Activated CD4-positive, alpha-beta T cell treated with anti-CD3 and anti-CD28 coated beads, Interleukin-2, amount 50 U/mL, for 1 hour (primary cell): ENCODE measurements at places on chromosomes 7 and 10.

DNA sequence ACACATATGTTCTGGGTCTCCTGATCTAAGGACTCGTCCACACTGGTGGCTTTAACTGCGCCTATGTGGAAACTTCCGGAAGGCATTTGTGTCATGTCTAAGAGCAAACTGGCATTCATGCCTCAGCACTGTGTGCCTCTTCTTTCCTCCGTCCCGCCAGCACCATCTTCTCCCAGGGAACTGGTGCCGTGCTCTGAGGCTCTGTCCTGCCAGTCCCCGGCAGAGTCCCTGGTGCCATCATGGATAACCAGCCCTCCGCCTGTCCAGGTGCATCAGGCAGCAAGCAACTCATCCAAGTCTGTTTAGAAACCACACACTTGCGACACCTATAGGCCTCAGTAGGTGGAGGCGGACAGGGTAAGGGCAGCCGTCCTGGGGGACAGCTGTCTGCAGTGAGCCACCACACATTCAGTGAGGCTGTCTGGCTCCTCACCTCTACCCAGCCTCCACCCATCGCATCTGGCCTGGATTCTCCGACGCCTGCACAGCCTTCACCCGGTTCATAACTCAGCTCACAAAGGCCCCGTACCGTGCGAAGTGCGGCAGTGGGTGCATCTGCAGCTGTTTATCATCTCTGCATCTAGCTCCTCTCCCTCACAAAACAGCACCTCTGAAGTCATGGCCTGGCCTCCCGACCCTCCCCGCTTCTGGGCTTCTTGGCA lies 162.7 kb downstream of the DIP2C start:
- no peak for DNase-seq

DNA sequence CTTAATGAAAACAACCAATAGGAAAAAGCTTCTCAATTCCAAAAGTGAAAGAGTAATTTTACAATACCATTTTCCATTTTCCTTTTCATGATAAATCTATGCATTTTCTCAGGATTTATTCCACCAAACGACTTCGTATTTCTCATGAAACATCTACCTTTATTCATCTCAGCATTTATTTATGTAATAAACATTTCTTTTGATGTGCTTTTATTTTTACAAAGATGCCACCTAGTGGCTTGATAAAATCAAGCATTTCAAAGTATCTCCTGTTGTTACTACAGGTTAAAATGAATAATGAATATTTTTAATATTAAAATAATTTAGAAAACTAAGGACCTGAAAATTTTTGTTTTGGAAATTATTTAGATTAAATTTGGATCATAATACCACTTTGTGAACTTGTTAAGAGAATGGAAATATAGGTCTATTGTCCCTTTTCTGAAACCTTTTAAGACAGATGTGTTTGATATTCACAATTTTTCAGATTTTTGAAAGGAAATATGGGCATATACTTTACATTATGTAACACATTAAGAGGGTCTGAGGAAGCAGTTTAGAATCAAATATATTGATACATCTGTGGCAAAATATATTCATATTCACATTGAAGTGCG lies 2.7 kb upstream of the IQUB start:
- DNase-seq, result no peak

DNA sequence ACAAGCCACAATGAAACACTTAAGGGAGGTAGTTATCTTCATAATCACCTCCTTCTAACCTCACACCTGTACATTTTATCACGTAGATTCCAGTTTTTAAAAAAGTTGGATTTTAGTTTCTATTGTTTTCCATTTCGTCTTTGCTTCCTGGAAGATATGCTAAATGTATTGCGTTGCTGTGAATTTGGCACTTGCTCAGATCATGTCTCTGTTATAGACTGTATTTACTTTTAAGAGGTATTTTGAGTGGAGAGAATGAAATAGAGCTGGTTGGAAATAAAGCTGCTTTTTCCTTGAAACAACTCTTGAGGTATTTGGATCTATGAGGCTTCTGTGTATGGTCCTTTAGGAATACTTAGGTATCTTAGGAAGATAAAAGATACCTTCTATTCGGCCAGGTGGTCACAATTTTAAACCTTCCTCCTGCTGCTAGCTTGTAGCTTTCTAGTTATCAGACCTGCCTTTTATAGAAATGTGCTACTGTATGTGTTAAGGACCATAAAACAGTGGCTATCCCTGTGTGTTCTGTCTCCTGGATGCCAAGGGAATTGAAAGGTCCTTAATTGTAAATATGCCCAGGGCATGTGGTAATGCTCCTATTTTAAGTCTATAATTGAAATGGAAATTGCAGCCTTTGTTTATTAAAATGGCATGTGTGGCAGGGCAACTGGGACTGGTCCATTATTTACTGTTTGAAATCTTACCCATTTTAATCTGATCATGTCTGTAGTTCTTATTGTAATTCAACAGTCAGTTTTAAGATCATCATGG lies 147.7 kb downstream of the SND1 start:
- no peak for DNase-seq

DNA sequence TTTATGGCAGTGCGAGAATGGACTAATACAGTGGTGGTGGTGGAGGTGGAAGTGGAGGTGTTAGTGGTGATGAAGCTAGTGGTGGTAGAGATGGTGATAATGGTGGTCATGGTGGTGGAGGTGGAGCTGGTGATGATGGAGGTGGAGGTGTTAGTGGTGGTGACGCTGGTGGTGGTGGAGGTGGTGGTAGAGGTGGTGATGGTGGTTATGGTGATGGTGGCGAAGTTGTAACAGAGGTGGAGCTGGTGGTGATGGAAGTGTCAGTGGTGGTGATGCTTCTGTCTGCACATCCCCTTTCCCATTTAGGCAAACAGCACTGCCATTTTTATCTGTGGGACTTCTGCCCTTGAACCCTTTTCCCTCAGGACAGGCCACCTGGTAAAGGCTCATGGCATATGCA lies 7.4 kb upstream of the PTPRN2 start:
- no peak for DNase-seq

DNA sequence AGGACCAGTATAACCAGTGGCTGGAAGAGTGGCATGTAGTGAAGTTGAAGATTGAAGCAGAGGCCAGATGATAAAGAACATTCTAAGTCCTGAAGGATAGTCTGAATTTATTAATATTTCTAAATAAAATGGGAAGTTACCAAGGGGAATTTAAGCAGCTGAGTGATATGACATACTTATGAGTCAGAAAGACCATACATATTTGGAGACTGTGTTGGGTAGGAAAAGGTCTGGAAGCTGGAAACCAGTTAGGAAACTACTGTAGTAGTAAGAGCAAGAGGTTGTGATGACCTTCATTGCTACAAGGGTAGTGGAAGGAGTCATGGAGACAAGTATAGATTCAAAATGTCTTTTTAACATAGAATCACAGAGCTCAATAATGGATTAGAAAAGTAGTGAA lies 752.3 kb downstream of the SUGCT start:
- DNase-seq, result no peak

DNA sequence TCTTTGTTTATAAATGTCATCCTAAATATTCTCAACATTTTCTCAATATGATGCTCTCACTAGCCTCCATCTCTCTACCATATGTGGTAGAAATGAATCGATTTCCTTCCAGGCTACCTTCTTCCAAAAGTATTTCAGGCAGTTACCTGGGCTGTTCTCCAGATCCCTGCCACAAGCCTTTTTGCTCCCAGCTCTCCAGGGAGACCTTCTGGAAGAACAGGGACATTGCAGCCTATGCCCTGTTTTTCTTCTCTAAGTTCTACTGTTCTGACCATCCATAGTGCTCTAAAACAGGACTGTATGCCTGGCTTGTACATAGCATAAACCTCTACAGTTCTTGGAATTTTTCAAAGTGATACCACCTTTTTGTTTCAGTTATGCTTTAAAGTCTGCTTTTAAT lies 552.8 kb downstream of the ANKRD7 start:
- no peak for DNase-seq

DNA sequence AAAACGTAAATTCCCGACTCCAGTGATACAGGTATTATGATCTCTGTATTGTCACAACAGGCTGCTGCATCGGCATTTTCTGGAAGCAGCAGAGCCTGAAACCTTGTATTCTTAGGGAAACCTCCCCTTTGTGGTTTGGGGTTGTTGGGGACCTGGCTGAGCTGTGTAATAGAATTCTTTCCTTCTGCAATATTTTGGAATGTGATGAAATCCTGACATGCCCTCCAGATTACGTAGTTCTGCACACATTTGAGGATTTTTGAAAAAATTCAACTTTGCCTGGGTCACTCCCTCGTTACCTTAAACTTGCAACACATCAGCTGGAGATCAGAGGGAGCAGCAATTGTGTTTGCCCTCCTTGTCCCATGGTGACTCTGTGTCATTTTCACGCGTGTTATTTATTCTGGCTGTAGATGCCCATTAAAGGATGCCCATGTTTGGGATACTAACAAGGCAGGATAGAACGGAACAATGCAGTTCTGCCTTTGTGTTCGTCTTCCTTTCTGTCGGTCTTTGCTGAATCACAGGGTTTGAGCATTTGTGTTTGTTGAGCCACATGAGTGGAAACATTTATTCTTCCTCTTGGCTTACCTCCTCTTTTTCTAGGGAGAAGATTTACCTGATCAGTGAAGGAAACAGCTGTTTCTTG lies 181.7 kb downstream of the TCF7L2 start:
- no peak for DNase-seq

GRCh38 chr7:92988051-92988450 lies 129.7 kb downstream of the SAMD9 start:
- DNase-seq, result no peak

DNA sequence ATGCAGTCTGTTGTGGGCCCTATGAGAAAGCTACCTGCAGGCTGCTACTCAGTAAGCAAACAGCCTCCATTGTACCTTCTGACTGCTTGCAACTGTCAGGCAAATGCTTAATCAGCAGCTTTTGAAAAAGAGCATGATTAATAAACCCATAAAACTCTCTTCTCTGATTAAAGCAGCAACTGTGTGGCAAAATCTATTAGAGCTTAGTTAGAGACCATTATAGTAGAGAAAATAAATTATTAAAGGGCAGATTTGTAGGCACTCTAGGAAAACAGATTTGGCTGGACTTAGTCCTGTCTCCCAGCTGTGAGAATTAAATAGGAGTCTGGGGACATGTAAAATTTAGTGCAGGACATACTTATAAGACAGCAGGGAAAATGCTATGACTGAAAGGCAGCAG lies 132.5 kb upstream of the WNT16 start:
- DNase-seq, result no peak

GRCh38 chr10:22344781-22345300 lies 455 bp upstream of the SPAG6 start:
- DNase-seq, result no peak

DNA sequence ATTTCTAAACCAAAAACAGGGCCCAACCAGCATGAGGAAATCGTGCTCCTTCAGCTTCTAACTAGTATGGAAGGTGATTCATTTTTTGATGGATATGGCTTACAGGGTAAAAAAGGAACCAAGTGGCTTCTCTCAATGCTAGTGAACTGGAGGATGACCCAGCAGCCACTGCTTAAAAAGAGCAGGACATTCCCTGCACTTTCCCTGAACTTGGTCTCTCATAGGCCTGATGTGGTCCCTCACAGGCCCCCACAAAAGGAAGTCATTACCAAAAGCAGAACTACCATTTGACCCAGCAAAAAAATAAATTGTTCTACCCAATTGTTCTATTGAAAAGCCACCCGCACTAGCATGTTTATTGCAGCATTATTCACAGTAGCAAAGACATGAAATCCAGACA lies 188.8 kb downstream of the CALN1 start:
- DNase-seq, result no peak

GRCh38 chr10:19683356-19683755 lies 132.9 kb upstream of the PLXDC2 start:
- DNase-seq, result no peak

DNA sequence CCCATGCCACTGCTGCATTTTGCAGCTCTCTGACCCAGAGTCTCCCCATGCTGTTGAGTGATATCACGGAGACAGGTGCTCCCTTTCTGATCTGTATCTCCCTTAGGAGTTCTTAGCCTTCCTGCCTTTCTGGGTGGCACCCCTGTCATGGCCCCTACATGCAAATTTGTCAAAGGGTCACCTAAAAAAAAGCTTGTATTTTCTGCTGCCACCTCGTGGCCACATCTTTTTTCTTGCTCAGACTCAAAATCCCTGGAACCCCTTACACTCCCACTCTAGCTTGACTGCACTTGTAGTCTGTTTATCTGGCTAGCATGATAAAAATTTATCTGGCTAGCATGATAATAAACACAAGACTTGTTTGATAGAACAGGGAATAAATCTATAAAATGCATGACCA lies 809.1 kb downstream of the SORCS1 start:
- DNase-seq, result no peak
